Renal pelvis (tissue), 12 donors: ENCODE measurements at places on chromosomes 5 and 9.

- DNase-seq, result no peak
Observed at GRCh38 chr5:148848393-148849031, 22.1 kb downstream of the ADRB2 start.

DNA sequence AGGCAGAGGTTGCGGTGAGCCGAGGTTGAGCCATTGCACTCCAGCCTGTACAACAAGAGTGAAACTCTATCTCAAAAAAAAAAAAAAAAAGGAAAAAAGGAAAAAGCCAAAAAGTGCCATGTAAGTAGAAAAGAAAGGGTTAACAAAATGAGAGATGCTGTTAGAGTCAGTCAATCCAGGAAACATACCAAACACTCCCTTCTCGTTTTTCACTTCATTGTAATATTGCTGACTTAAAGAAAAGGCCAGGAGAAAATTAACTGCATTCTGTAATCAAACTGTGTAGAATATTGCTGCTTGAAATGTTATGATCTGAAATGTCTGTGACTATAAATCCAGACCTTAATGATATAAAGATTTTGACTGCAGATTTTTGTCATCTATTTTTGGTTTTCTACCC, 379.1 kb downstream of the ENC1 start:
- DNase-seq, result no peak

DNA sequence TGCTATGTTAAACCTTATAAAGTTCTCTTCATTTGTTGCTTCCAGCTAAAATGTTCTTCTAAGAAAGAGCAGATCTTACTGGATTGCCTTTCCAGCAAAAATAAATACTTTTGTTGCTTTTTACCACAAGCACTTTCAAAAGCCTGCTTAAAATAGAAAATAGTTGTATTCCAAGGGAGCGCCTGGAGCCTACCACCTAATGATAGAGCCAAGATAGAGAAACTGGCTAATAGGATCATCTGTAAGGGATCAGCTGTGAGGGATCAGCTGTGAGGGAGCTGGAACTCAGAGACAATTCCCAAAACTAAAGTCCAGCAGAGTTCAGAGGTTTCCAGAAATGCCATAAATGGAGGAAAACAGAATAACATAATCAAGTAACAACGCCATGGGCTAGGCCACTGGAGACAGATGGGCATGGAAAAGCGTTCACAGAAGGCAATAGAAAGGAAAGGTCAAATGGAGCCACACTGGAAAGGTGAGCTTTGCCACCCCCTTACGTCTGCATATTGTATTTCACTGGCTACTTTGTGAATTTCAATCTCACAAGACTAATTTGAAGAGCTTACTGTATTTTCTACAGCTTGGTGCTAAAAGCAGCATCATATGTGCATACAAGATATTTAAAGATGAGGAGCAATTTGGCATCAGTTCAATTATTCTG, 140.6 kb upstream of the TLE4 start:
- no peak for DNase-seq

DNA sequence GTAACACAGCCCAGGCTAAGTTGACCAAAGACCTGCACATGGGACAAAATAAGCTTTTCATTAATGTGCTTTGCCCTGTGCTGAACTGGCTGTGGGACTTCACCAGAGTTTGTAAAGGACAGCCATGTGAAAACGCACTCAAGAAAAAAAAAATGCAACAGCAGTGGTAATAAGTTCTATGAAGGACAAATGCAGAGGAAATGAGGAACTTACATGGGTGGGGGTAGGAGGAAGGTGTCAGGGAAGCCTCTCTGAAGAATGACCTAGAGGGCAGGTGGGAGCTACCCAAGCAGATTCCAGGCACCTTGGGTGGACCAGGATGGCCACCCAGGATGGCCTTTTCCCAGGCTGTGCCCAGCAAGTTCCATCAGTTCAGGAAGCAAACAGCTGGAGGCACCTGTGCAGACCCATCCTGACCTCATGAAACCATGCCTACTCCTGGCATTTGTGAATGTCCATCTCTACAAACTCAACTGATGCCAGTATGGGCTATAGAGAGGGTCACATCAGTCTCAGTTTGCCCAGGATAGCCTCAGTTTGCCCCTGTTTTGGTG, 6.7 kb upstream of the PHF2 start:
- no peak for DNase-seq

GRCh38 chr5:158422653-158423515, 563.9 kb upstream of the CLINT1 start:
- no peak for DNase-seq

DNA sequence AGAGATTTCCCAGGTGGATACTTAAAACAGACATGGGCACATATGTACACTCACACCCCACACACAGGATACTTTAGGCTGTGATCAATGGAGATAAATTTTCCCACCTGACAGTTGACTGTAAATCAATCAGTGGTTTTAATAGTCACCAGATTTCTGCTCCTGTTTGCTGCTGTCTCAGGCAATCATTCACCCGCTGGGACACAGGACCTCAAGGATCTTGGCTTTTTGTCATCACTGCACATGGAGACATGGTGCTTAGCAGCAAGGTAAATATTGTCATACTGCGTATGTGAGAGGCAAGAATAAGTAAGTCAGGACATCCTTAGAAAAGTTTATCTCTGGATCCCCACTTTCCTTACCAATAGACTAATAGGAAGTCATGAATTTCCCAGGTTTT, 60.8 kb upstream of the KLF9 start:
- DNase-seq, result no peak

DNA sequence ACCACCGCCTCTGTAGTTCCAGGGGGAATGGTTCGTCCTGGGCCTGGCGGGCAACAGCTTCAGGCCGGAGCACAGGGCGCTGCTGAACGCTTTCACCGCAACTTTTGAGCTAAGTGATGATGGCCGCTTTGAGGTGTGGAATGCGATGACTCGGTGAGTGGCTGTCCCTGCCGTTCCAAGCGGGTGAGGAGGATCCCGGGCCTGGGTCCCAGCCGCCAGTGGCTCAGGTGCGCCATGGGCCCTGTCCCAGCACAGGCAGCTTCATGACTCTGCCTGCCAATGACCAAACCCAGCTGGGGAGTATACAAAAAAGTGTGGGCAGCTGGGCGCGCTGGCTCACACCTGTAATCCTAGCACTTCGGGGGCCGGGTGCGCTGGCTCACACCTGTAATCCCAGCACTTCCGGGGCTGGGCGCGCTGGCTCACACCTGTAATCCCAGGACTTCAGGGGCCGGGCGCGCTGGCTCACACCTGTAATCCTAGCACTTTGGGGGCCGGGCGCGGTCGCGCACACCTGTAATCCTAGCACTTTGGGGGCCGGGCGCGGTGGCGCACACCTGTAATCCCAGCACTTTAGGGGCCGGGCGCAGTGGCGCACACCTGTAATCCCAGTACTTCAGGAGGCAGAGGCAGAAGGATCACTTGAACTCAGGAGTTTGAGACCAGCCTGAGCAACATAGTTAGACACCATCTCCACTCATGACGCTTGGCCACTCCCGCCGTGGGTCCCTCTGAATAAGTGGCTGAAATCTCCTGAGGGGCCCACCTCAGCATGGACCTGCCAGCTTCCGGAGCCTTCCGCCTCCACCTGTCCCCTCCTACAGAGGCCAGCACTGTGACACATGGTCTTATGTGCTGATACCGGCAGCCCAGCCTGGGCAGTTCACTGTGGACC, 1.1 kb downstream of the LCN12 start:
- DNase-seq, result no peak

- peak; percentile 38 for DNase-seq
Observed at GRCh38 chr9:98172604-98173003, 19.8 kb downstream of the CORO2A start.

DNA sequence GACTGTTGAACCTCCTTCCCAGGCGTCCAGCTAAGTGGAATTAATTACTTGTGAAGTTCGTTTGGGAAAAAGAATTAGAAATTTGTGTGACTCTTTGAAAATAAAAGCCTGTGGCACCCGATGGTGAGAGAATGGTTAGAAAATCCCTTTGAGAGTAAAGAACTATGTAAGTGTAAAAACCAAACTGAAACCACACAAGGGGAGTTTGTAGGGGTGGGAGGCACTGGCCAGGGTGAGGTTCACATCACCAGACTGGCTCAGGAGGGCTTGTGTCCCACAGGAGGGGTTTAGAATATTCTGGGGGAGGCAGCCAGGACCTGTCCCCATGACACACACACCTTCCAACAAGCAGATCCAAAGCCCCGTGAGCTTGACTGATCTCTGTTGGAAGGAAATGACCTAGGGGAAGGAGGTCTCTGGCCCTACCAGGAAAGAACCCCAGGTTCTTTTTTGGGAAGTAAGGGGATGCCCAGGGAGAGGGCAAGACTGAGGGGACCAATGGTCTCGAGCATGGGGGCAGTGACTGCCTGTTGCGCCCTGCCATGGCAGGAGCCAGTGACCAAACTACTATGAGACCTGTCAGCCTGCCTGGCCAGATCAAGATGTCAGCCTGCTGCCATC, 4.3 kb downstream of the SPATA24 start:
- no peak for DNase-seq

GRCh38 chr5:83785176-83785668, 64.6 kb upstream of the HAPLN1 start:
- DNase-seq, result no peak

GRCh38 chr9:137319011-137319738, 17.1 kb upstream of the NRARP start:
- DNase-seq, result no peak
